Left kidney (tissue), 8 donors: ENCODE measurements at places on chromosomes 4 and X. TPM values are rescaled to one million over a fixed set of nuclear protein-coding genes. Genes with fewer than 3 reads are reported as not detected.

CCKAR gene
- 0.10 TPM for polyA plus RNA-seq

AGTR2 gene
- polyA plus RNA-seq, result 78.3 TPM

GRCh38 chr4:180953572-180953971 lies 1289.6 kb upstream of the TENM3 start:
- no peak for DNase-seq

- no peak for DNase-seq
Observed at GRCh38 chr4:188821500-188821899, 682.3 kb downstream of the TRIML1 start.

DNA sequence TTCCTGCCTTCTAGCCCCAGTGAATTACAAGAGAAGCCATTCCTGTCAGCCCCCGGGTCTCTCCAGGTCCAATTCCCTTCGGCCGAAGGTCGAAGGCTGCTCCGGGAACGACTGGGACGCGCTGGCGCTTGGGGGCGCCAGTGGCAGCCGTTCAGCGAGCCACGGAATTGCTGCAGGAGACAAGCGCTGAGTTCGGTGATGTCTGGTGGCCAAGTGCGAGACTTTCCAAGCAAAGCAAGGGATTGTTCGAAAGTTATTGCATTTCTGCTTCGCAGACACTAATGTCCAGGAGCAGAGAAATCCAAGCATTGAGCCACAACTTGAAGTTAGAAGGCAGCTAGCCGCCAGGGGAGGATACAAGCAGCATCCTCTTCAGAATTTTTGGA lies 1.1 kb upstream of the DKK2 start:
- peak; percentile 29 for DNase-seq

CENPVL2 gene
- polyA plus RNA-seq, result 0.28 TPM

DNA sequence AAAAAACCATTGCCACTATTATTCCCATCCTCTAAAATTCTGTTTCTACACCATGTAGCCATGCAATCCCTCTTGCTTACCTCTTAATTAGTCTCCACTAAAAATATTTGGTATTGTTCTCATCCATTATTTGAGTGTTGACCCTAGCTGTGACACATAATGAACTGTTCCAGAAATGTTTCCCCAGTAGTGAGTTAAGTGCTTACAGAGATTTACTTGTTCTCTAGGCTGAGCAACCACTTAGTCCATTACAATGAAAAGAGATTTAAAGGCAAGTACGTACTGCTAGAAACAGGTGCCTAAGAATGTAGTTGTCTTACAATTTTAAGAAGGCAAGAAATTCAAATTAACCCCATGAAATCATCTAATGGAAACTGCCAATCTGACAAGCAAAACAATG lies 112.7 kb upstream of the PTPN13 start:
- no peak for DNase-seq

- no peak for DNase-seq
Observed at GRCh38 chr4:74919783-74920182, 13.1 kb upstream of the PARM1 start.

MAGEA9B gene
- polyA plus RNA-seq, result not detected

GRCh38 chr4:62544428-62544827 lies 1344.3 kb downstream of the ADGRL3 start:
- DNase-seq, result no peak

HTR2C gene
- 2.1 TPM for polyA plus RNA-seq

- DNase-seq, result no peak
Observed at GRCh38 chr4:17665346-17665745, 50.9 kb downstream of the MED28 start.

DNA sequence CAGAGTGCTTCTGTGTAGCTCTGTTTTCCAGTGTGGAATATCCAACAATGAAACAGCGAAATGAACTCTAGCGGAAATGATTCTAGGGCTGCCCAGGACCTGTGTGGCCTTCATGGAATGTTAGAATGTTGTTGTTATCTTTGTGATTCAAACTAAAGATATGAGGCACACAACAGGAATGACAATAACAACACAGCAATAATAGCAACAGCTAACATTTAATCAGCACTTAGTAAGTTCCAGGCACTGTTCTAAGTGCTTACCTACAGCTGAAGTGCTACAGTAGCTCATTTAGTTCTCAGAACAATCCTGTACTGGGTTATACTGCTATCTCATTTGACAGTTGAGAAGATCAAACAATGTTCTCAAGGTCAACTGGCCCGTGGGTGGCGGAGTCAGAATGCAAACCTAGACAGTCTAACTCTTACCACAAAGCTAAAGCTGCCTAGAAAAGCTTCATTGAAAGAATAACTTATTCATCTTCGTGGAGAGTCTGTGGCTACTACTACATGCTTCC lies 63.7 kb downstream of the MAML3 start:
- no peak for DNase-seq

- peak; percentile 60 for DNase-seq
Observed at GRCh38 chr4:75916091-75916661, 13.9 kb upstream of the PPEF2 start.

GRCh38 chr4:150389896-150390530 lies 191.9 kb upstream of the MAB21L2 start:
- DNase-seq, result no peak

PABPC1L2A gene
- polyA plus RNA-seq, result not detected

DNA sequence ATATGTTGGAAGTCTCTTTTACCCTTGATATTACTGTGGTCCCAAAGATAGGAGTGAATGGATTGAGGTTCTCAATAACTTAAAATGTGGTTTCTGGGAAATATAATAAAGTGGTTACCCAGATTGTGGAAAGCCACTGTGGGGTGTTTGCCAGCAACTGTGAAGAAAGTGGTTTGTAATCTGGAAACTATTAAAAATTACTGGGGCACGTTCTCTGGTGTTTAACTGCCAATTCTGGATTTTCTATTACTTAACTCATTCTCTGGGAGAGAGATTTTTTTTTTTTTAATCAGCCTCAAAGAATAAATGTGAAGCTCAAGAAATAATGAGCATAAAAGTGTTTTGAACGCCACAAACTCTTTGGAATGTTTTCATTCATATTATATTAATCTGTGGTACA lies 4.9 kb upstream of the CXCL6 start:
- DNase-seq, result no peak

RUFY3 gene
- 212 TPM for polyA plus RNA-seq

DNA sequence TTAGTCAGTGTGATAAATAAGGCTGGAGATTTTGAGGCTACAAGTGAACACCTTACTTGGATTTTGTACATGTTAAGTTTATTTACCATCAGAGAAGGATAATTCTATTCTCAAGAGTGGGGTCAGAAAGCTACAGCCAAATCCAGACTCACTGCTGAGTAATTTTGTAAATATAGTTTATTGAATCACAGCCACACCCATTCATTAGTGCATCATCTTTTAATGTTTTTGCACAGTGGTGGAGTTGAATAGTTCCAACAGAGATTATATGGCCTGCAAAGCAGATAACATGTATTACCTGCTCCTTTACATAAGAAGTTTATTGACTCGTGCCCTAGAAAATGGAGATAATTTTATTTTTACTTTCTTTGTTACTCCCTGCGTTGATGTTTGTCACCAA lies 60.4 kb downstream of the PCDH18 start:
- DNase-seq, result no peak

- no peak for DNase-seq
Observed at GRCh38 chr4:176849076-176849475, 56.4 kb upstream of the VEGFC start.

- no peak for DNase-seq
Observed at GRCh38 chrX:79170476-79171035, 26.1 kb downstream of the GPR174 start.

ETDA gene
- not detected for polyA plus RNA-seq

DNA sequence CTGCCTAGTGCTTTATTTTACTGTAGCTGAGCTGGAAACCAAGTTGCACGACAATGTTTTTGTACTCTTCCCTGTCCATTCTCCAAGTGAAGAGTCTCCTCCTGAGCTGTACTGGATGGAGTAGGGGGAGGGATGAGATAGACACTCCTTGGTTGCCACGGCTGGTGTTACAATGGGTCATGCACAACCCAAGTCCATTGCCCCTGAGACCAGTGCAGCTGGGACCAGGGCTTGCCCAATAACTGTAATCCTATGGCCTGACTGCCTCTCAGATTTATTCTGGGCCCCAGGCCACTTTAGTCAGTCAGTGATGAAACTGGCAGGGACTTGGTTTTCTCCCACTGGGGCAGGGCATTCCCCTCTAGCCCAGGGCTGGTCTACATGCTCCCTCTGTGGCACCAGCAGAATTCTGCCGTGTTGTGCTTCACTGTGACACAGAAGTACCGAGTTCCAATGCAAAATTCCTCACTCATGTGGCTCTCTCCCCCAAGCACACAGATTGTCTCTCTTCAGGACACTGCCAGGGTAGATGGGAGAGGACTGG lies 203.3 kb upstream of the PCDH18 start:
- DNase-seq, result no peak

GRCh38 chrX:80420147-80420546 lies at the start of gene TENT5D:
Gene TENT5D (plus strand): TSS chrX:80420447. CDS start chrX:80442540, 22,093 bp downstream.
- DNase-seq, result no peak

DNA sequence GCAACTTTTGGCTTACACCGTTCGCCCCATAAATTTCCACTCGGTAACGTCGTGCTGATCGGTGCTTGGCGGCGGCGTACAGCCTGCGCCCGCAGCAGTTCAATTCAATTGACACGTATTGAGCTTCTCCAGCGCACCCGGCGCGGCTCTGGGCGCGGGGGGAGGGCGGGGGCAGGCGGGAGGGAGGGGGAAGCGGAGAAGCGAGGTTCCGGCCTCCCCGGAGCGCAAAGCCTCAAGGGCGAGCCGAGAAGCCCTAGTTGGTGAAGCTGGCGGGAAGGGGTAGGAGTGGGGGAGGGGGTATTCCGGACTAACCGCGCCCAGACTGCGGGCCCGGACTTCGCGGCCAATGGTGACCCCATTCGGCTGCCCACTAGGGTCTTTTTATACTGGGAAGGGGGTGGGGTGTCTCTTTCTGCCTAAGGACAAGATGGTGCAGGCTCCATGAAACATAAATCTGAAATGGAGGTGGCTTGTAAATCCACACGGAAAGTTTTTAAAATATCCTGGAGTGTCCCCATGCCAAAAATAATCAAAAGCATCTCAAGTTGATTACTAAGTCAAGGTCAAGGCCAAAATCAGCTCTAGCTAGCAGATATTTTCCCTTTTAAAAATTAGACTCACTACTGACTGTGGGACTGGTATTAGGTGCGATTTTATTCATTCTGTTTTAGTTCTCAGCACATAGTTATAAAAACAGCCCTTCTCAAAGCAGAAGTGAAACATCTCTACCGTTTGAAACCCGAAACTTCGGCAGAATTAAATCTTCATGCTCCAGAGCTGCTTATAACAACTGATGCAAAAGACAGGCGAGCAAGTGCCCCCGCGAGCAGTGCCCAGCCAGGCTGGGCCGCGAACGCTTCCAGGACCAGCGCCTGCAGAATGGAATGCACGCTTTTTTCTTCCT lies 1.5 kb upstream of the BCOR start:
- DNase-seq, result no peak

CYTL1 gene
- 8.9 TPM for polyA plus RNA-seq

DNA sequence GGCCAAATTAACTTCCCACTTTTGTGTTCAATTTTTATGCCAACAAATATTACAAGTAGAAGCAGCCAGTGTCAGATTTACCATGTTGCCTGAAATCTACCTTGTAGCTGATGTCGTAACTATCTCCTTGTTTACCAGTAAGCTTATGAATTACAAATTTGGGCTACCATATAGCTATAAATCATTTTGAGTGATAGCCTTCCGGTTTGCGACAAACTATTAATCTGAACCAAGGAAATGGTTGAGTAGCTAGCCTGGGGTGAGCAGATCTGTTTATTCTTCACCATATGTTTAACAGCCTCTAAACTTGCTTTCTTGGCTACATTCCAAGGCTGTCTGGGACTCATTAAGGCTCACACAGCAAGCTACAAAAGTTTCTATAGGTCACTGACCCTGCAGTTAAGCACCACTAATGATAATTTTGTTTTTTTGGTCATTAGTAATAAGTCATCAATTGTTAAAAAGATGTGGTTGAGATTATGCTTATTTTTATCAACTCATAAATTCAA lies 218.7 kb upstream of the SPOCK3 start:
- DNase-seq, result peak; percentile 2

MAP9 gene
- polyA plus RNA-seq, result 35.3 TPM

GRCh38 chr4:141705048-141705746 lies 68.8 kb downstream of the IL15 start:
- no peak for DNase-seq

IQSEC2 gene
- polyA plus RNA-seq, result 17.2 TPM

- DNase-seq, result no peak
Observed at GRCh38 chr4:123093236-123093635, 170.8 kb upstream of the NUDT6 start.

DIPK2B gene
- polyA plus RNA-seq, result 9.9 TPM

- no peak for DNase-seq
Observed at GRCh38 chrX:39752815-39753214, 344.9 kb downstream of the BCOR start.

- no peak for DNase-seq
Observed at GRCh38 chr4:156778606-156779005, 193.0 kb downstream of the PDGFC start.

CXCL6 gene
- polyA plus RNA-seq, result not detected

DNA sequence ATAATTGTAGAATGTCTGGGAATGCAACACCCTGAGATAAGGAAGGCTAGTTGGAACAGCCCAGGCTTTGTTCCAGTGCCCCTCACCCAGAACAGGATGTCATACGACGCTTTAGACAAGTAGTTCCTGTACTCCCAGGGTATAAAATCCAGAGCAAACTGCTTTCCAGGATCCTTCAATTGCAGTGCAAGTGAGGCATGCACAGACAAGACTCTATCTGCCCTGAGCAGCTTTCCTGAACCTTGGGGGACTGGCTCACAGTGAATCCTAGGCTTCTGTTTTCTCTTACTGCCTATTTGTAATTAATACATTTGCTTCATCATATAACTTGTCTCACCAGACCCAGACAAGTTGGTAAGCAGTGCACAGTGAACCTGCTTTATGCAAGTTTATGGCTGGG lies 48.4 kb upstream of the IL9R start:
- no peak for DNase-seq

- DNase-seq, result no peak
Observed at GRCh38 chr4:7785017-7785416, 154.6 kb downstream of the AFAP1 start.

TCEAL7 gene
- polyA plus RNA-seq, result 37.6 TPM

- no peak for DNase-seq
Observed at GRCh38 chr4:3221996-3222395, 27.0 kb upstream of the MSANTD1 start.

DNA sequence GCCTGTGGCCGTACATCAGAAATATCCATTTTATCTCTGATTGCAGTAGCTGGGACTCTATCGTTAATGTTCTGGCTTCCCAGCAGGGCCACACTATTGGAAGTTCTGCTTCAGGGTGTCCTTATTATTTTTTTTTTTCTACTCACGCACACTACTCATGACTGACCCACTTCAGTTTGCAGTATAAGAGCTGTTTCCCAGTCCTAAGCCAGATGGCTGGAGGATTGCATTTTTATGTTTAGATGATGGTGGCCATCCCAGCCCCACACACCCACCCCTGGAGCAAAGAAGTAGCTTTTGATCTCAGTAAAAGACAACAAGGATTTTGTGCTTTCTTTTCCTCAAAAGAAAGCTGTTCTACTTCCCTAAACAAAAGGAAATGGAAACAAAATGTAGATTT lies 557.0 kb upstream of the GALNTL6 start:
- DNase-seq, result no peak

DNA sequence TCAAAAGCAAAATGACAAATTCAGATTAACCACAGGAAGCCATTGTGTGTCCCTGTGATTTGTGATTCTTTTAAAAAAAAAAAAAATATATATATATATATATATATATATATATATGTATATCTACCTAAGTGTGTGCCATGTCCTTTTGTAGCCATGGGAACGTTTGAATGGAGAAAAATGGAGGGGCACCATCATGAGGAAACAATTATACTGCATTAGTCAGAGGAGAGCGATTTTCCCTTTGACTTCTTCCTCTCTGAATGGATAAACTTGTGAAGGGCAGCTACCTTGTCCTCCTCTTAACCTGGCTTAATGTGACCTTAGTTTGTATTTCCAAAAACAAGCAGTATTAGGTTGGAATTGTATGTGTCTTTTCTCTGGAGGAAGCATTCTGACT lies 23.3 kb upstream of the CBLL2 start:
- DNase-seq, result no peak
